ENCODE measurements at places on chromosomes 1 and 21.

DNA sequence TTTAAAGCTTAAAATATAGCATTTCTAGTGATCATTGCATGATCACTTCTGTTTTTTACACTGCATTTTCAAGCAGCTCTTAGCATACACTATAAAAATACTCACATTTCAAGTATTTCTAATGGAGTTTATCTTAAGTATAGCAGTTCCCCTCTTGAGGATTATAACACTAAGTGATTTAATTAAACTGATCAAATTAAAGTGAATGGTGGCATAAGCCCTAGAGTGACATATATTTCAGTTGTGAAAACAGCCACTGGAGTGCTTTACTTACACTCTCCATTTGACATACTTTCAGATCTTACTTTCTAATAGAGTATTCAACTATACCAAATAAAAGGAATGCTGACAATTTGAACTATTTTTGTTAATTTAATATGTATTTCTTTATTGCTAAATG lies 623.3 kb upstream of the TMPRSS15 start:
- no peak for DNase-seq

- DNase-seq: no peak
Measured at GRCh38 chr1:65946376-65946775, 153.7 kb downstream of the PDE4B start.

DNA sequence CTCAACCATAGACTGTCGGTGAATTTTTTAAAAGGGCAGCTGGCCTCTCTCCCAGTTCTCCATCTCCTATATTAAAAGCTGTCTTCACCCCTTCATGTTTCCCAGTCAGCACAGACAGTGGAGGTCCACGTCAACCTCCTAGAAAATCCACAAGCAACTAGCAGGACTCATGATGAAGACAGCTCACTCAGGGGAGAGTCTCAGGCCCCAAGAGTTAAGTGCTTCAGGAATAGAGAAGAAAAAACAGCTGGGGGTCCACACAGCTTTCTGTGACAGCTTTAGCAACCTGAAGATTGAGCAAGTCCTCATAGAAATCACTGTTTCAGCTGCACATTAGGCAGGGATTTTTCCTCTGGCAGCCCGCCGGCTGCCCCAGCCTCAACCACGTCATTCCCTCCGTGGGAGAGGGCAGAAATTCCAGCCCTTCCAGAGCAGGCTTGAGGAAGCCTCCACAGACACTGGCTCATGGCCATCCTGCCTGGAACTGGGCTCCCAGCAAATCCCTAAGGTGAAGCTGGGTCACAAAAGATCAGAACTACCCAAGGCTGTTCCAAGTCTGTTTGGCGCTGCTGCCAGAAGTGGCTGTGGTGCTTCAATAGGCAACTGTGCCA lies 15.2 kb downstream of the GPR161 start:
- no peak for DNase-seq

- DNase-seq: no peak
Measured at GRCh38 chr1:65623895-65624294, 168.8 kb upstream of the PDE4B start.

DNA sequence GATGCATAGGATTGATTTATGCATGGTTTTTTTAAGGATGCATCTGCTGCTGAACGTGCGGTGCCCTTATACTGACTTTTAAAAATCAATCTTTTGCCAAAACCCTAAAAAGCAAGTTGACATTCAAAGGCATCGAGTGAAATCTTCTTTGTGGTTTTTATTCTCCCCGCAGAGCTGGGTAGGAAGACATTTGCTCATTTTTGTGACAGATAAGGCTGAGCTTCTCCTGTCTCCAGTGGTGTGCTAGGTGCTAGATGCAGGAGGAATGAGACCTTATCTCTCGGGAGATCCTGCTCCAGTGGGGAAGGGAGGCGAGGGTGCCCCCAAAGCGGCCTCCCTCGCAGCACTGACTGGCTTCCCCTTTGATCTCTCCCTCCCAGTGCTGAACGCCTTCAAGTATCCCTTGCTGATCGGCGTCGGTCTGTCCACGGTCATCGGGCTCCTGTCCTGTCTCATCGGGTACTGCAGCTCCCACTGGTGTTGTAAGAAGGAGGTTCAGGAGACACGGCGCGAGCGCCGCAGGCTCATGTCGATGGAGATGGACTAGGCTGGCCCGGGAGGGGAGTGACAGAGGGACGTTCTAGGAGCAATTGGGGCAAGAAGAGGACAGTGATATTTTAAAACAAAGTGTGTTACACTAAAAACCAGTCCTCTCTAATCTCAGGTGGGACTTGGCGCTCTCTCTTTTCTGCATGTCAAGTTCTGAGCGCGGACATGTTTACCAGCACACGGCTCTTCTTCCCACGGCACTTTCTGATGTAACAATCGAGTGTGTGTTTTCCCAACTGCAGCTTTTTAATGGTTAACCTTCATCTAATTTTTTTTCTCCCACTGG lies 14.9 kb upstream of the CD101 start:
- no peak for DNase-seq

Measured in Karpas-422 (cell line).